ENCODE measurements at places on chromosomes 5 and 9. TPM values are rescaled to one million over a fixed set of nuclear protein-coding genes. Genes with fewer than 3 reads are reported as not detected.

DNA sequence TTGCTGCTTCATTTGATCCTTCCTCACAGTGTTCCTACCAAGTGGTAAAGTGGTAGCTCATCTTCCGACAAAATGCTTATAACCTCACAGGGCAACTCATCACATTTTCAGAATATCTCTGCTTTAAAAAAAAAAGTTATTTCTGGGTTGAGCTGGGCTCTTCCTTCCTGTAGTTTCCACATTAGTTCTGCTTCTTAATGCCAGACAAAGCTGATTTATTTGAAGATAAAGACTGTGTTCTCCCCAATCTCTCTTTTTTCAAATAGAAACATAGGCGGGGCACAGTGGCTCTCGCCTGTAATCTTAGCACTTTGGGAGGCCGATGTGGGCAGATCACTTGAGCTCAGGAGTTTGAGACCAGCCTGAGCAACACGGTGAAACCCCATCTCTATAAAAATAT lies 273.1 kb downstream of the ACTL7B start:
- no peak for DNase-seq
- H3K36me3 ChIP-seq: no peaks in the 10 kb centered on the region
- H3K4me1 ChIP-seq: no peaks in the 10 kb centered on the region

- no peaks in the 10 kb centered on the region for H3K36me3 ChIP-seq
- no peak for DNase-seq
- no peak overlapping the region for H3K27ac ChIP-seq
- no peaks in the 10 kb centered on the region for H3K27me3 ChIP-seq
Measured at GRCh38 chr9:71112866-71113265, 8.6 kb downstream of the TRPM3 start.

- H3K4me1 ChIP-seq: no peaks in the 10 kb centered on the region
- no peaks in the 10 kb centered on the region for H3K36me3 ChIP-seq
- DNase-seq: no peak
- H3K27ac ChIP-seq: no peak overlapping the region
Measured at GRCh38 chr5:97134634-97135033, 7.8 kb downstream of the LIX1 start.

- no peak for DNase-seq
- H3K27ac ChIP-seq: no peak overlapping the region
- peaks cover 42% of the 10 kb centered on the region for H3K36me3 ChIP-seq
- H3K27me3 ChIP-seq: no peaks in the 10 kb centered on the region
- H3K4me3 ChIP-seq: no peak overlapping the region
Measured at GRCh38 chr5:132644177-132644576, 13.8 kb upstream of the IL13 start.

DNA sequence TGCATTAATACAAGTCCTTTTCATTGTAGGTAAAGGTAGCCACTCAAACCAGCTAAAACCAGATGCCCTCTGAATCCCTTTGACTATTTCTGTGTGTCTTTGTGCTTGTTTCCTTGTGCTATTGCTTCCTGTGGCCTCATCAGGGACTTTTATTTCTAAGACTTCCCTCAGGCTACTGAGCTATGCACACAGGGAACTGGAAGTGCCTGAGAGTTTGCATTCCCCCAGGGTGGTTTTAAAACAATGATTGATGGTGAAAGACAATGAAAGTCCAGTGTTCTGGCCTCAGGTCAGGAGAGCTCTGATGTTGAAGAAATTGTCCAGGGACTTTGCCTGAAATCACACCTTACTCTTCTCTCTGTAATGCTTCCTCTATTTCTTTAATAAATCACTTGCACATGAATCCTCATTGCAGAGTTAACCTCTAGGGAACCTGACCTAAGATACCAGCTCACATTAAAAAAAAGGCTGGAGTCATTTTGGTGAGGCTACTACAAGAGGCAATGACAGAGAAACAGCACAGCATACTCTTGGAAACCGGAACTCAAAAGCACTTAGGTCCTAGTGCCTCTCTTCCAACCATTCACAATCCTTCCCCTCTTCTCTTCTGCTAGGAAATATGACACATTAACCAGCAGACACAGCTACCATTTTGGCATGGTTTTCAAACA lies 158.1 kb upstream of the NREP start:
- DNase-seq: no peak
- H3K27me3 ChIP-seq: no peaks in the 10 kb centered on the region
- no peak overlapping the region for H3K27ac ChIP-seq
- H3K4me1 ChIP-seq: no peaks in the 10 kb centered on the region

GRCh38 chr9:3281399-3281798 lies 244.4 kb downstream of the RFX3 start:
- no peak for DNase-seq
- H3K4me1 ChIP-seq: no peaks in the 10 kb centered on the region
- no peaks in the 10 kb centered on the region for H3K36me3 ChIP-seq
- H3K27me3 ChIP-seq: no peaks in the 10 kb centered on the region

- peak; percentile 78 for DNase-seq
- H3K27ac ChIP-seq: peak overlapping the region; percentile 88
- no peaks in the 10 kb centered on the region for H3K36me3 ChIP-seq
- no peaks in the 10 kb centered on the region for H3K27me3 ChIP-seq
- no peak overlapping the region for H3K4me3 ChIP-seq
- H3K4me1 ChIP-seq: peaks cover 31% of the 10 kb centered on the region
Measured at GRCh38 chr5:172740428-172741205, 30.4 kb downstream of the DUSP1 start.

DNA sequence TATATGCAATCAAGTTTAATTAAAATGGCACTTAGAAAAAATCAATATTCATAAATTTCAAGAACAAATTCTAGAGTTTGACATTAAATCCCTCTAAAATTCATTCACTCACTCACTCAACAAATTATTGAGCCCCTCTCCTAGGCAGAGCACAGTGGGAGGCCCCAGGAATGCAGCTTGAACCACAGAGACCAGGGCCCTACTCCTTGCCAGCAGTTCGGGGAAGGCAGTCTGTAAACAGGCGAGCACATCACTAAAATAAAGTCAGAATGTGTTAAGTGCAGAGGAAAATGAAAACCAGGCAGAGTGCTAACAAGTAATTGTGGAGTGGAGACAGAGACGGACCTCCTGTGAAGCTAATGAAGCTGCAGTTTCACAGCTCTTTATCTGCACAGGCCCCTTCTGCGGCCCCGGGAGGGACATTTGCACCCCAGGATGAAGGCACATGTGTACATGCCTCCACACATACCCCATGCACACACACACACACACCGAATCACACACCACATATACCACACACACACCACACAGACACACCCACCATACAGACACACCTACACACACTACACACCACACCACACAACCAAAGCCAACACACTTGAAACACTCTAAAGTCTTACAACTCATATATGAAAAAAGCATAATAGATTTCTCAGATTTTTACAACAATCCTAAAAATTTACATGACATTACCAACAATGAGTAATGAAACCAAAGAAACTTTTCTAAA lies 40.5 kb downstream of the BHMT start:
- no peak for DNase-seq
- no peaks in the 10 kb centered on the region for H3K36me3 ChIP-seq
- no peaks in the 10 kb centered on the region for H3K4me1 ChIP-seq
- no peak overlapping the region for H3K27ac ChIP-seq

The CCL27 gene
- not detected for total RNA-seq

DNA sequence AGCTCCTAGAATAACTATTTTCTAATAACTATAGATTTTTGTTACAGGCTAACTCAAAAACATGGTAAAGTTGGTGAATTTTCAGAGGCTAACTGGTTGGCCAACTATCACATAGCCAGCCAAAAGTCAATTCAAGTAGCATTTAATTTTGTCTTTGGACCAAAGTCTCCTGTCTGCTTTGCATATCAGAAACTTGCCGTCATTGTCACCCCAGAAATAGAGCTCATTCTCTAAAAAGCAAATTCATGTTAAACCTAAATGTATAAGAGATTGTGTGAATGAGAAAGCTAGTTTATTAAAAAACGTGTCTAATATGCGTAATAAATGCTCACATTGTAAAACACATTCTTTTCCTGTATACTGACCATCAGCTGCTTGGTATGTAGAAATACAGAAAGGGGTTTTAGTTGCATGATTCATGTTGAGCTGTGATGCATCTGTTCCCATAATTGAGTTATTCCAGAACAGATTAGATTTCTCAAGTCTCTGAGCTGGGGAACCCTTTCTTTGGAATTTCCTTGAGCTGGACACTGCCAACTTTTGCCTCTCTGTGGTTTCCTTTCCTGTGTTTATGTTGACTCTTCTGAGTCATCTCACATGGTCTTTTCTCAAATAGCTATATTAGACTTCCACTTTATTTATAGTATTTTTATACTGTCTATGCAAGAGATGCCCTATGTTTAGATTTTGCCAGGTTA lies 7.3 kb downstream of the SRFBP1 start:
- H3K36me3 ChIP-seq: no peaks in the 10 kb centered on the region
- peak overlapping the region; percentile 31 for H3K27ac ChIP-seq
- H3K4me1 ChIP-seq: peaks cover 22% of the 10 kb centered on the region
- no peaks in the 10 kb centered on the region for H3K27me3 ChIP-seq
- no peak for DNase-seq
- no peak overlapping the region for H3K4me3 ChIP-seq

GRCh38 chr5:107979291-107979690 lies 308.6 kb upstream of the EFNA5 start:
- H3K4me3 ChIP-seq: no peak overlapping the region
- H3K27me3 ChIP-seq: no peaks in the 10 kb centered on the region
- no peak overlapping the region for H3K27ac ChIP-seq
- H3K36me3 ChIP-seq: no peaks in the 10 kb centered on the region
- no peaks in the 10 kb centered on the region for H3K4me1 ChIP-seq

- H3K27me3 ChIP-seq: no peaks in the 10 kb centered on the region
- peak overlapping the region; percentile 89 for H3K4me3 ChIP-seq
- peaks cover 47% of the 10 kb centered on the region for H3K4me1 ChIP-seq
- no peaks in the 10 kb centered on the region for H3K36me3 ChIP-seq
- H3K27ac ChIP-seq: peak overlapping the region; percentile 91
Measured at GRCh38 chr9:109118808-109119438, 824 bp downstream of the TMEM245 start.

DNA sequence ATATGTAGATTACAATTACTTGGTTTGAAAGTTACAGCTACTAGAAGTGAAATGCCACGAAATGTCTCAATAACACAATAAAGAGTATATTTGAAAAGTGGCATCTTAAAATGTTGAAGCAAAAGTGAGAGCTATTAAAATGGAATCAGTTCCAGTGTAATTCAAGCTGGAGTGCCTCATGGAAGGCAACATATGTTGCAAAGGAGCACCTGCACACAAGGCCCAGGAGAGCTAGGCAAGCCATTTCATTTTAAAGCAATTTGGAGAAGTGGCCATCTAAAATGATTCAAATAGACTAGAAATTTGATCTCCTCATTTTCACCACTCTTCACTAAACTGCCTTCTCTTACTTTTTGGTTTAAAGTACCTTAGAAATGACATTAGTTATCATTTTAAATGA lies 167.8 kb downstream of the GABRB2 start:
- no peaks in the 10 kb centered on the region for H3K27me3 ChIP-seq
- no peak overlapping the region for H3K4me3 ChIP-seq
- no peaks in the 10 kb centered on the region for H3K36me3 ChIP-seq
- no peak for DNase-seq
- no peaks in the 10 kb centered on the region for H3K4me1 ChIP-seq
- H3K27ac ChIP-seq: no peak overlapping the region

DNA sequence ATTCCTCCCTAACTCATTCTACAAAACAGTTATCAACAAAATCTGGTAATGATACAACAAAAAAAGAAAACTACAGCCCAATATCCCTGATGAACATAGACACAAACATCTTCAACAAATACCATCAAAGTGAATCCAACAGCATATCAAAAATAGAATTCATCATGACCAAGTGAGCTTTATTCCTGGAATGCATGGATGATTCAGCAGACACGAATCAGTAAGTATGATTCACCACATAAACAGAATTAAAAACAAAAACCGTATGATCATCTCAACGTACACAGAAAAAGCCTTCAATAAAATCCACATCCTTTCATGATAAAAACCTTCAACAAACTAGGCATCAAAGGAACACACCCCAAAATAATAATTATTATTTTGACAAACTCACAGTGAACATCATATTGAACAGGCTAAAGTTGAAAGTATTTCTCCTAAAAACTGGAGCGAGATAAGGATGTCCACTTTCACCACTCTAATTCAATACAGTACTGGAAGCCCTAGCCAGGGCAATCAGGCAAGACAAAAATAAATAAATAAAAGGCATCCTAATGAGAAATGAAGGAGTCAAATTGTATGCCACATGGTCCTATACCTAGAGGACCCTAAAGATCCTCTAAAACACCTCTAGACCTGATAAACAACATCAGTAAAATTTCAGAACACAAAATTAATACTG lies 305.1 kb upstream of the RGMB start:
- H3K27me3 ChIP-seq: no peaks in the 10 kb centered on the region
- no peak for DNase-seq
- no peaks in the 10 kb centered on the region for H3K36me3 ChIP-seq

The PCDHA1 gene
- not detected for total RNA-seq

The FLT4 gene
- 24.8 TPM for total RNA-seq

- H3K27me3 ChIP-seq: no peaks in the 10 kb centered on the region
- H3K36me3 ChIP-seq: no peaks in the 10 kb centered on the region
- no peaks in the 10 kb centered on the region for H3K4me1 ChIP-seq
- H3K27ac ChIP-seq: no peak overlapping the region
- DNase-seq: no peak
- H3K4me3 ChIP-seq: no peak overlapping the region
Measured at GRCh38 chr5:114327987-114328386, 33.9 kb upstream of the KCNN2 start.

DNA sequence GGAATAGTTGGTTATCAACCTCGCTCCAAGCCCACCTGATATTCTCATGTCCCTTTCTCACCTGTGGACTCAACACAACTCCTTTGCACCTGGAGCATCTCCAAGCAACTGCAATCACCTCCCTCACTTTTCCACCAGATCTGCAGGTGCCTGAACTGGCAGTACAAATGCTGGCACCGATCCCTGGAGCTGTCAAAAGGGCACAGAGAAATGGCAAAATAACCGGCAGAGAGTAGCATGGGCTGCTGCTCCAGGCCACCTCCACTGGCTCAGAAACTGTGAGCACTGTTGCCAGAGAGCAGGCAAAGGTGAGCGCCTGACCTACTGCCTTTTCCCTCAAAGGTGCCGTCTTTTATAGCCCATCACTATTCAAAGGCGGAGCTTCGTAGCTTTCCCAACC lies 14.7 kb downstream of the EQTN start:
- no peak overlapping the region for H3K27ac ChIP-seq
- no peak for DNase-seq
- no peaks in the 10 kb centered on the region for H3K36me3 ChIP-seq
- H3K4me3 ChIP-seq: no peak overlapping the region
- H3K4me1 ChIP-seq: peaks cover 12% of the 10 kb centered on the region
- no peaks in the 10 kb centered on the region for H3K27me3 ChIP-seq

The PCDHB5 gene
- 1.8 TPM for total RNA-seq

DNA sequence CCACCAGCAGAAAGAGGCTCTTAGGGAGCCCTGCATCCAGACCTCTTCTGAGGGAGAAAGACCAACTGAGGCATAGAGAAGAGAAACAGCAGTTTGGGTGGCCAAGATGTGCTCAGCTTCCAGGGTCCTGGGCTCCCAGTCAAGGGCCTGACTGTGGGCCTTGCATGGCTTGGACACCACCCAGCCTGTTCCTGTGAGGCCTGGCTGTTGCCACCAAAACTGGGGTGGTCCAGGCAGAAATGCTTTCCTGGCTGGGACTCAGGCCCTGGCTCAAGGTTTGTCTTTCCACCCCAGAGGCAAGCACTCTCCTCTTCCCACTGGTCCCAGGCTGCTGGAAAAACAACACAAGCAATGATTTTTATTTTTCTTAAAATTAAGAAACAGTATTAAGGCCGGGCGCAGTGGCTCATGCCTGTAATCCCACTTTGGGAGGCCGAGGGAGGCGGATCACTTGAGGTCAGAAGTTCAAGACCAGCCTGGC lies 13.3 kb downstream of the MYOZ3 start:
- no peak overlapping the region for H3K4me3 ChIP-seq
- H3K4me1 ChIP-seq: peaks cover 23% of the 10 kb centered on the region
- peak overlapping the region; percentile 10 for H3K27ac ChIP-seq
- H3K27me3 ChIP-seq: peaks cover 9% of the 10 kb centered on the region
- no peak for DNase-seq
- no peaks in the 10 kb centered on the region for H3K36me3 ChIP-seq

Measured in lower lobe of right lung (tissue), 2 donors.